ENCODE measurements at places on chromosomes 6 and 20.
A peak's percentile ranks its signal among the peaks of the same experiment; 100 is the strongest.

DNA sequence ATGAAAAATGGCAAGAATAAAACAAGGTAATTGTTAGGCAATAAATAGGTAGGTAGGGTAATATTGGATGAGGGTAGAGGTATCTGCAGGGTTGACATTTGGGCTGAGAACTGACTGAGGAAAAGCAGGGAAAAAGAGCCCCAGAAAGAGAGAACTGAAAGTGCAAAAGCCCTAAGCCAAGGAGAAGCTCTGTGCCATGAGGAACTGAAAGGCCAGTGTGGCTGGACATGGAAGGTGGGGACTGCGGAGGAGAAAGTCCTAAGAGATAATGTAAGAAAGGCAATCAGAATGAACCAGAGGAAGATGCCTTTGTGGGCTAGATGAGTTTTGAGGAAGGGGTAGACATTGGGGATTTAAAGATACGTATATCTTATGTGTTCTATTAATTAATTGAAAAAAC, 9.9 kb upstream of the HIVEP2 start:
- H3K4me3 ChIP-seq, result no peak overlapping the region
- peaks cover 2% of the 10 kb centered on the region for H3K4me1 ChIP-seq
- DNase-seq, result no peak
- no peaks in the 10 kb centered on the region for H3K27me3 ChIP-seq
- H3K36me3 ChIP-seq, result no peaks in the 10 kb centered on the region
- H3K27ac ChIP-seq, result no peak overlapping the region

DNA sequence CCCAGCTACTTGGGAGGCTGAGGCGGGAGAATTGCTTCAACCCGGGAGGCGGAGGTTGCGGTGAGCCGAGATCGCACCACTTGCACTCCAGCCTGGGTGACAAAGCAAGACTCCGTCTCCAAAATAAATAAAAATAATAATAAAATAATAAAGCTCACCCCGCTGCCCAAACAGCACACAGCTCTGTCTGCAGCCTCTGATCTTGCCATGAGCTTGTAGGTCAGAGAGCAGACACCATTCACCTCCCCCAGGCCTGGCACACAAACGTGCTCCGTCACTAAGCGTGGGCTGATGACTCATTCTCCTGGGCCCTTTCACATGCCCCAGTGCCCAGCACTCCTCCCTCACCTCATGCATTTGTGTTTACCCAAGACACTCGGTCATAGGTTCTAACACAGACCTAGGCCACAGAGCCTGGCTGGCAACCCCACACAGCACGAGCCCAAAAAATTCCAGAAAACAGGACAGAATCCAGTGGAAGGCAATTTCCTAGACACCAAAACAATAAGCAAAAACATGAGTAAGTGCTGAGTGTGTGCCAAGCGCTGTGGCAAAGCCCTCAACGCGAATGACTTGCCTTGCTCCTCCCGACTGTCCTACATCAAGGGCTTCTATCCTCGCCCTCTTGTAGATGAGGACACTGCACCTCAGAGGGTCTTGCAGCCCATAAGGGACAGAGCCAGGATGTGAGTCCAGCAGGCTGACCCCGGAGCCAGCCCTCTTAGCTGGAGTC, 18.0 kb downstream of the ATP9A start:
- H3K27ac ChIP-seq, result peak overlapping the region; percentile 90
- no peaks in the 10 kb centered on the region for H3K27me3 ChIP-seq
- no peaks in the 10 kb centered on the region for H3K36me3 ChIP-seq
- peak; percentile 91 for DNase-seq
- H3K4me1 ChIP-seq, result peaks cover 34% of the 10 kb centered on the region

GRCh38 chr6:50820869-50821264, 2.2 kb downstream of the TFAP2B start:
- no peaks in the 10 kb centered on the region for H3K36me3 ChIP-seq
- H3K27me3 ChIP-seq, result peaks cover 74% of the 10 kb centered on the region

- peaks cover 5% of the 10 kb centered on the region for H3K36me3 ChIP-seq
- no peak for DNase-seq
- H3K4me1 ChIP-seq, result no peaks in the 10 kb centered on the region
- no peak overlapping the region for H3K27ac ChIP-seq
Measured at GRCh38 chr6:127276331-127276730, 9.7 kb downstream of the RNF146 start.
